ENCODE measurements at places on chromosomes 1 and 21.

DNA sequence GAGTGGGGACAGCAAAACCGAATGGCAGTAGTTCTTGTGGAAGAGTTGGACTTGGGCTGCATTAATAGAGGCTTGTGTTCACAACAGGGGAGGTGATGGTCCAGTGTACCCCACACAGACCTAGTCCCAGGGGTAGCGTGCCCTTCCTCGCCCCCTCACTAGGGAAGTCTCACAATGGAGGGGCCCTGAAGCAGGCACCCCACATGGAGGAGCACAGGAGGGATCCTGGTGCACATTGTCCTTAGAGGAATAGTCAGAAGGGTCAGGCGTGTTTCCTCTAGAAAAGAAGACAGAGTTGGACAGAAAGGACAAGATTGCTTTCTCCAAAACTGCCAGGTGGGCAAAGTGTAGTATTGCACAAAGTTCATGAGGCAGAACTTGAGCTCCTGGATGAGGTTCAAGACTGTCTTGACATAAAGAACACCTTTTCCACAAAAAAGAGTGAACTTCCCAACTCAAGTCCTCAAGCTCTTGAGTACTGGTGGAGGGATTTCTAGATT lies 23.3 kb downstream of the ETNK2 start:
- DNase-seq: no peak

- no peak for DNase-seq
Observed at GRCh38 chr21:45516671-45517151, 25.5 kb downstream of the SLC19A1 start.

- DNase-seq: no peak
Observed at GRCh38 chr21:45033791-45034555, 40.4 kb upstream of the ADARB1 start.

- DNase-seq: no peak
Observed at GRCh38 chr1:20114021-20114648, 5.2 kb downstream of the PLA2G2D start.

GRCh38 chr1:166040202-166040997 lies 126.4 kb downstream of the FAM78B start:
- peak; percentile 93 for DNase-seq

DNA sequence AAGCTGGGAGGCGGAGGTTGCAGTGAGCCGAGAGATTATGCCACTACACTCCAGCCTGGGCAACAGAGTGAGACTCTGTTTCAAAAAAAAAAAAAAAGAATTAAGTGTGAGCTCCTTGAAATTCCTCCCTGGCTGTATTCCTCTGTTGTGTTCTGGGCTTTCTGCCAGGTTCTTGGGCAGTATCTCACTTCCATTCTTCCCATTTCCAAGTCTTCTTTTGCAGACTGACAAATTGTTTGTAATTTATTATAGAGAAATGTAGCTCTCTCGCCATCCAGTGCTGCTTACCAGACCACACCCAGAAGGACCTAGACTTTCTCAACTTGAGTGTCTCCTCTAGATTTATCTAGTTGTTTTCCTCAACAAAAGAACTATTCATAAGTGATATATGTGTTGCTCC lies 105.0 kb upstream of the ADGRL2 start:
- no peak for DNase-seq

GRCh38 chr21:45403825-45404729 lies 888 bp upstream of the COL18A1 start:
- no peak for DNase-seq

- no peak for DNase-seq
Observed at GRCh38 chr1:193762236-193762635, 575.8 kb upstream of the B3GALT2 start.

All from NCI-H187 treated with DMSO at 0.1 percent for 48 hours (cell line).